ENCODE measurements at places on chromosomes 6 and 20. TPM values are rescaled to one million over a fixed set of nuclear protein-coding genes. Genes with fewer than 3 reads are reported as not detected.

The PTGIS gene
- total RNA-seq = 1.6 TPM

The PPIL6 gene
- total RNA-seq = 0.18 TPM

The MPIG6B gene
- not detected for total RNA-seq

The ITCH gene
- total RNA-seq = 103 TPM

The TEAD3 gene
- 5.0 TPM for total RNA-seq

- no peak for DNase-seq
These were observed 125.9 kb downstream of the COL9A1 start for GRCh38 chr6:70176842-70177550.

- DNase-seq = peak; percentile 36
These were observed at the start of gene GPSM3 for GRCh38 chr6:32192608-32193039. Gene GPSM3 (minus strand): TSS chr6:32192643. CDS start chr6:32192513, 130 bp downstream.

DNA sequence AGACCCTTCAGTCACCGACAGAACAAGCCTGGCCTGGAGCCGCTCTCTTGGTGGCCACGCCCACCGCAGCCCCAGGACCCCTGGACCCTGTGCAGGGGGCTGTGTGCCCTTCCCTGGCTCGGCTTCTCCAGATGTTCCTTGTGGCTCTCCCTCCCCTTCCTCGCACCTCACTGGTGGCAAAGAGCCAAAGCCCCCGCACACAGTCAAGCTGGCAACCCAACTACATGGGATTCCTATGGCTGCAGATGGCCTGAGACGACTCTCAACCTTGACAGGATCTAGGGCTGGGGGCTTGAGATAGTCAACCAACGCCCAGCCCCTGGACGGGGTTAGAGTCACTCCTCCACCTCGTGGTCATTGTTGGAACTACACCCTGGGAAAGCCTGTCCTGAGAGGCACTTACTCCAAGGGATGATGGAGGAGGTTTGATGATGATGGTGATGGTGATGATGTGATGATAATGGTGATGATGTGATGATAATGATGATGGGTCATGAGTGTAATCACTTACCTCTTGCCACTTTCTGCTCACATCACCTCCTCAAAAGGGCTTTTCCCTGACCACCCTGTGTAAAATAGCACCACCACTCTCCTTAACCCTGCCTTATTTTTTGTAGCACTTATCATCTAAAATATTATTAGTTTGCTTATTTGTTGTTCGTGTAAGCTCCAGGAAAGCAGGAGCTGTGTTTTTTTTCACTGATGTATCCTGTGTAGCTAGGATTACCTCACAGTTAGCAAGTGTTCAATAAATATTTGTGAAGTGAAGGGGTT is 278.4 kb downstream of the LRFN2 start:
- peak; percentile 26 for DNase-seq

DNA sequence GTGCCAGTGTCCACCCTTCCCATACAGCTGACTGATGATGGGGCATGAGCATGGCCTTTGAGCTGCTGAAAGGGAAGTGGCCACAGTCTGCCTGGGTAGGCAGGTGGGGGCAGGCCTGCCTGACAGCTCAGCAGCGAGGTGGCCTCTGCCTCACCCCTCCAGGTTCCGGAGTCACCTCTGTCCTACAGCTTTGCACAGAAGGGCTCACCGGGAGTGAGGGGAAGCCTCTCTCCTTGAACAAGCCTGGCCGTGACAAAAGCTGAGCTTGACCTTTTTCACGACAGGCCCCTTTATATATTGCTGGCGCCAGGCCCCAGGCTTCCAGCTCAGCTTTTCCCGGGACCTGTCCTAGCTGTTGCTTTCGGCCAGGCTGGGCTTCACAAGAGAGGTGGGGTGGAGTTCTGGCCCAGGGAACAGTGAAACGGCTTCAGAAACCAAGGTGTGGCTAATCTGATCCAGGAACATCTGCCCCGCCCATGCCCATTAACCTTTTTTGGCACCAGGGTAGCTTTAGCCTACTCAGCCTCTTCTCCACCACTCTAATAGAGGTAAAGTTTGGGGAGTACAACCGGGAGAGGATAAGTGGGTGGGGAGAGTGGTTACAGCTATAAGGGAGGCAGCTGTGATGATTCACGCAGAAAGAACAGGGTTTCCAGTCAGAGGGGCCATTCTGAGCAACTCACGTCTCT is 42.9 kb downstream of the C6orf132 start:
- peak; percentile 71 for DNase-seq

GRCh38 chr6:129671442-129672340 is 38.3 kb downstream of the ARHGAP18 start:
- no peak for DNase-seq

DNA sequence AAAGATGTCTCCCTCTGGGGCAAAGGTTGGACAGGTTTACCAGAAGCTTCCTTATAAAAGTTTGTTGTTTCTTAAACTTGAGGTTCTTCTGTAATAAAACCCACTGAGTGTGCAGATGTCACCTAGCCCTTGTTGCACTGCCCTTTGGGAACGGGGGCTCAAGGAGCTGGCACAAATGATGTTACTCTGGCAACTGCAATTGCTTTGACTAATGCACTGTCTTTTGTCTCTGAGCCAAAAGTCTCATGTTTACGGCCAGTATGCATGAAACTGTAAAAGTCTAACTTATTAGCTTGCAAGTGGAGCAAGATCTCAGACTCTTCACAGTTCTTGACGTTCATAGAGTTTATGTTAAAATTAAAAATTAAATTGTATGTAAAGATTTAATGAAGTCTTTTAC is 655.7 kb downstream of the EPHA7 start:
- DNase-seq = no peak
